ENCODE measurements at places on chromosomes 1 and 21.

GRCh38 chr1:40806731-40807695 lies 23.4 kb downstream of the KCNQ4 start:
- DNase-seq = no peak

DNA sequence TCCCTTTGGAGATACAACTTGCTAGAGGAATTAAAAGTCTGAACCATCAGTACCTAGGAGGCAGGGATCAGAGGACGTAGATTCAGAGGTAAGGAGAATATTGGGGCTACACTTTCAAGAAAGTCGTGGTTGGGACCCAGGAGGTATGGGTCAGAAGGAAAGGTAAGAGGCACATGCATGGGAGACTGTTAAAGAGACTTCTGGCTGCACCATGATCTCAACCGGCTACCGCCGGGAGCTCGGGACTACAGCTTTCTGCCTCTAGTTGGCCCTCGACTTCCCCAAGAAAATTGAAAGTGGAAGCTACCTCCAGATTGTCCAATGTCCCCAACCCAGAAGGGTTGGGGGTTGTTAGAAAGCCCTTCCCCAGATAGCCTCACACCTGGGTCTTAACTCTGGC lies 355.7 kb upstream of the TMPRSS15 start:
- no peak for DNase-seq

GRCh38 chr1:42937141-42937696 lies 21.4 kb downstream of the SLC2A1 start:
- DNase-seq = no peak

DNA sequence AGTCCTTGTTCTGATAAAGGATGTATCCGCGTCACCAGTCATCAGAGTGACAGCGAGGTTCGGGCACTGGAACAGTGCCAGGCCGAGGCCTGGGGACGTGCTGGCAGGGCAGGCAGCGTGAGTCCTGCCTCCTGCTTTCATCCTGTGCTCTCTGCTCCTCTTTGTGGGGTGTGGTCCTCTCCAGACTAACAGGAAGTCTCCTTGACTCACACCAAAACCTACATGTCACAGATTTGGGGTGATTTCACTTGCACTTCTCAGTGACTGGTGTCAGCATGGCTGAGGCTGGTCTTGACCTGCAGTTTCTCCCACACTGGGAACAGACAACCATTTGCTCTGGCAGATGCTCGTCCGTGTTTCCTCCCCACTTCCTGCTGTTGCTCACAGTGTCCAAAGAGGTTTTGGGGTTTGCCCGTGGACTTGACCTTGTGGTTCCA lies 8.8 kb upstream of the NLRP3 start:
- no peak for DNase-seq

DNA sequence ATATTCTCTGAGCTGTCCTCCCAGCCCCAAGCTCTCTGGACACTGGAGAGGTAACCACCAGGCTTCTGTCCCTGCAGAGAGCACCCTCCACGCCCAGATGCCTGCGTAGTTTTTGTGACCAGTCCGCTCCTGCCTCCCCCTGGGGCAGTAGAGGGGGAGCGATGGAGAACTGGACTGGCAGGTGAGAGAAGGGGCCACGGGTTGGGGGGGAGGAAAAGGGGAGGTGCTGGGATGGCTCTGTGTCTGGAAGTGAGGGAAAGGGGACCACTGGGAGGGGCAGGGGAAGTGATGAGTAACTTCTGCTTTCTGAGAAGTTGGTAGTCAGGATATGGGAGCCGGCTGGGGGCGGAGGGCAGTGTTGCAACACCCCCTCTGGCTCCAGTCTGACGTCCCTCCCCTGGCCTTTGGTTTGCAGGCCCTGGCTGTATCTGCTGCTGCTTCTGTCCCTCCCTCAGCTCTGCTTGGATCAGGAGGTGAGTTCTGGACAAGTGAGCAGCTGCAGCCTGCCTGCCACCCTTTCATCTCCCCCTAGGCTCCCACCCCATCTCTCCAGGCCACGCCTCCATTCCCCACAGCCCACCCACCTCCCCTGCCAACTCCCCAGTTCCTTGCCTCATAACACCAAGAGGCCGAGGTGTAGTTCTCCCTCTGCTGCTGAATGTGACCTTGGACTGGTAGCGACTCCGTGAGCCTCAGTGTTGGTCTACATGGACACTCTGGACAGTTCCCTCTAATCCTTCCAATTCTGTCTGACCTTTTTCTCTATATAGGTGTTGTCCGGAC lies 3.1 kb downstream of the ADAMTSL4 start:
- DNase-seq = no peak

- no peak for DNase-seq
Observed at GRCh38 chr1:202708456-202709275, 1.6 kb downstream of the SYT2 start.

- DNase-seq = no peak
Observed at GRCh38 chr1:233662575-233663304, 48.8 kb downstream of the KCNK1 start.

GRCh38 chr21:33111577-33111976 lies 41.6 kb downstream of the OLIG1 start:
- no peak for DNase-seq

GRCh38 chr1:77673030-77673429 lies 9.4 kb downstream of the ZZZ3 start:
- no peak for DNase-seq

- DNase-seq = no peak
Observed at GRCh38 chr1:41707793-41708192, 210.9 kb downstream of the HIVEP3 start.

DNA sequence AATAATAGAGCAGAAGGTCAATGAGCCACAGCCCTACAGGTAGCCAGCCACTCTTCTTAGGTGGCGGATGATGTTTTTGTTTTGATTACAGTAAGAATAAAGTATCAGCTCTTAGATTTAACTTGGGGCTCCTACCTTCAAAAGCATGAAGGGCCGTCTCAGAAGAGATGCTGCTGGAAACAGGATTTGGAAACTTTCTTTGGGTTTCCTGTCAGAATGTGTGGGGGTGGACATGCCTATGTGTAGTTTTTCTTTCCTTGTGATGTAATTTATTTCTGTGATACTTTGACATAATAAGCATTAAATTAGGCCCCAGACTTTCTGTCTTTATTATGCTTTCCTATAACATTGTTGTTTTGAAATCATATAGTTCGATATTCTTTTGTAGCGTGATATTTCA lies 1.5 kb downstream of the RAP1A start:
- no peak for DNase-seq

DNA sequence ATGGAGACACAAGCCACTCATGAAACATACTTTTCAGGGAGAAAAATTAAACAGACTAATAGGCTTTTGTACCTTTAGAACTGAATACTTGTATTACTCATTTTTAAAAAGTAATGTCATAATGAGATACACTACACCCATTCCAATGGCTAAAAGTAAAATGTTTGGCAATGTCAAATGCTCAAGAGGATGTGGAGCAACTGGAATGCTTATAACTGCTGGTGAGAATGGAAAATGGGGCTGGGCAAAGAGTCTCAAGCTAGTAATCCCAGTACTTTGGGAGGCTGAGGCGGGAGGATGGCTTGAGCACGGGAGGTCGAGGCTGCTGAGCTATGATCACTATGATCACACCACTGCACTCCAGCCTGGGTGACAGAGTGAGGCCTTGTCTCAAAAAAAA lies 86.3 kb downstream of the NKAIN1 start:
- DNase-seq = no peak

DNA sequence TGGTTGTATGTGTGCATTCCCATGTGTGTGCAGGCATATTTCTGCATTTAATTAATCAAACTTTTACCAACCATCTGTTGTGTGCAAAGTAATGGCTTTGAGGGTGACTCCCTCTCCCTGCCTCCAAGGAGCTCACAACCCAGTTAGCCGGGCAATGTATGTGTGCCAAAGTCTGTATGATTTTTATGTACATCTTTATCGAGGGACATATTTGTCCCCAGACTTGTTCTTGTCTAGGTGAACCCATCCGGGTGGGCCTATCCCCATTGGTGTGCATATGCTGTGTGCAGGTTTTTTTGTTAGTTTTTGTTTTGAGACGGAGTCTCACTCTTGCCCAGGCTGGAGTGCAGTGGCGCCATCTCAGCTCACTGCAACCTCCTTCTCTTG lies 1.8 kb downstream of the SYTL1 start:
- DNase-seq = no peak

GRCh38 chr1:91604632-91605031 lies 104.0 kb downstream of the CDC7 start:
- no peak for DNase-seq

DNA sequence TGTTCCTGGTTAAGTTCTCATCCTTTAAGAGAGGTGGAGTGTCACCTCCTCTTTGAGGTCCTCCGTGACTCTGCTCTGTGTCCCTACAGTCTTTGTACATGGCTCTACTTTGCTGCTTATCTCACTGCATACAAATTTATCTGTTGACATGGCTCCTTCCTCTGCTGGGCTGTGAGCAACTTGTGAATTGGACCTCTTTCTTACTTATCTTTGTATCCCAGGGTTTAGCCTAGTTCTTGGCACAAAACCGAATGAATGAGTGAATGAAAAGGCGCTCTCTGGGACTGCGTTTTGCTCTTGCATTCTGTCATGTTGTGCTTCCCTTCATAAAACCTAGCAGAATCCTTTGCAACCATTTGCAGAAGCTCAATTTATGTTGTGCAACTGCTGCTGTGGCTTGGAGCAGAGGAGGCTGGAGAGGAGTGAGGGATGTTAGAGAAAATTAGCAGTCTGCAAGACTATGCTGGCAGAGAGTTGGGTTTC lies 12.4 kb downstream of the SLC26A9 start:
- DNase-seq = no peak

DNA sequence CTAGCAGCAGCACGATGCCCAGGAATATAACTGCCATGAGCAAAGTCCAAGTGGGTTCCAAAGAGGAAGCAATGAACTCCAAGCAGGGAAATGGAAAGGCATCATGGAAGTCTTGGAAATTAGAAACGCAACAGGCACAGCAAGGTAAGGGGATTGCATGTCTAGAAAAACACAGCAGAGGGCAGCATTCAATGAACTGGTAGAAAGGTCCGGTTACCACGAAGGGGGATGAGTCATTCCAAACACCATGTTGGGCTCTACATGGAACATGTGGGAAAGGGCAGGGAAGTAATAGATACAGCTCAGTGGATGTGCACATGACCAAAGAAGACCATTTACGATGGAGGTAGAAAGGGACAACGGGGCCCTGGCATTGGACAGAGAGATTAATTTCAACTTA lies 36.4 kb downstream of the RXRG start:
- peak; percentile 46 for DNase-seq

GRCh38 chr1:221776495-221777301 lies 34.8 kb upstream of the DUSP10 start:
- DNase-seq = no peak

GRCh38 chr21:35658242-35658641 lies 402.1 kb downstream of the SETD4 start:
- no peak for DNase-seq

DNA sequence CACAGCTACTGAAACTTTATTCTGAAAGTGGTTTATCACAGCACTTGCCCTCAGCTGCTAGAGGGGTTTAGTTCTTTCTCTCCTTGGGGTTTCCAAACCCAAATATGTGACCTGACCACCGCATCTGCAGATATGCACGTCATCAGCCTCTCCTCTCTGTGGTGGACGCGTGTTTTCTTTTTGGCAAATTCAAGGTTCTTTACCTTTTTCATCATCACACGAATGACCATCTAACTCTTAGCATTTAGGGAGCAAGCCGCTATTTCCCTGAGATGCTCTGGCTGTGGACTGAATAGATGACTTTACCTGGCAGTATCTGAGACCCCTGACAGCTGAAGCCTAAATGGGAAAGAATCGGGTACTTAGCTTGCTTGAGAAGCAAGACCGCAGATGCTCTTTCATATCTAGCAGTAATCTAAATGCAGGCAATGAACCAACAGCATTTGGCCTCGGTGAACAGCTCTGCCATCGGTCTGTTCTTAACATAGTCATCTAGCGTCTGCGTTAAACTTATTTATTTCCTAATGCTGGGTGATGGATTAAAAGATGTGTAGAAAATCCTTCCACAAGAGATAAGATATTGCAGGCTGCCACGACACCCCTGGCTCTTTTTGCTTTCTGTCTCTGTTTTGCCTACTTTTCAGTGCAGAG lies 463.4 kb downstream of the CAMTA1 start:
- no peak for DNase-seq

GRCh38 chr1:170214117-170215032 lies 68.6 kb downstream of the NTMT2 start:
- DNase-seq = no peak

DNA sequence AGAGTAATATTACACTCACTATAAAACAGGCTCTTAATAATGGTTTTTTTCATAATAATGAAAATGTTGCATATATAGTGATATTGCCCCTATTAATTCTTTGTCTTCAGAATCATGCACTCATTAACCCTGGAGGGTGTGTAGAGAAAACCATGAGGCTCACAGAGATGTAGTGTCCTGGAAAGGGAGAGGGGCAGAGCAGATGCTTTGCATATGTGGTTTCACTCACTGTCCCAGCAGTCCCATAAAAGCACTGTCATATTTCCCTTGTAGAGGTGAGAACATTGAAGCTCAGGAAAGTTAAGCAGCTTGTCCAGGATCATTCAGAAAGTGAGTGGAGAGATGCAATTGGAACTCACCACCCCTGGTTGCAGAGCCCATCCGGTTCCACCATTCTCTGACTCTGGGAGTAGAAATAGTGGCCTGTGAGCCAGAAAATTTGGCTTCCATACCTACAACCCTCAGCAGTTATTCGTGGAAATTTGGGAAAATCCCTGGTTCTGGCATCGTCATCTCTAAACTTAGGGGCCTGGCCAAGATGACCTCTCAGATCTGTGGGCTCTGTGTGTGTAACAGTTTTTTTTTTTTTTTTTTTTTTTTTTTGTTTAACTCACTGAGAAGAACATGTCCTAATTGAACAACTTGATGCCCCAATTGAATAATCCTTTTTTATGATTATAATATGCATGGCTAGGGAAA lies 86.4 kb downstream of the RGL1 start:
- DNase-seq = no peak

GRCh38 chr1:66873111-66873510 lies 51.5 kb downstream of the DNAI4 start:
- no peak for DNase-seq

GRCh38 chr1:41486371-41487125 lies 2.1 kb upstream of the EDN2 start:
- peak; percentile 17 for DNase-seq

GRCh38 chr1:22133247-22133930 lies 9.5 kb downstream of the WNT4 start:
- no peak for DNase-seq

GRCh38 chr1:39370602-39371001 lies 120.8 kb upstream of the BMP8A start:
- no peak for DNase-seq
